ACHN (cell line): ENCODE measurements at places on chromosomes 1 and 21.

GRCh38 chr1:234627009-234627950 is 17.3 kb upstream of the IRF2BP2 start:
- DNase-seq, result no peak

DNA sequence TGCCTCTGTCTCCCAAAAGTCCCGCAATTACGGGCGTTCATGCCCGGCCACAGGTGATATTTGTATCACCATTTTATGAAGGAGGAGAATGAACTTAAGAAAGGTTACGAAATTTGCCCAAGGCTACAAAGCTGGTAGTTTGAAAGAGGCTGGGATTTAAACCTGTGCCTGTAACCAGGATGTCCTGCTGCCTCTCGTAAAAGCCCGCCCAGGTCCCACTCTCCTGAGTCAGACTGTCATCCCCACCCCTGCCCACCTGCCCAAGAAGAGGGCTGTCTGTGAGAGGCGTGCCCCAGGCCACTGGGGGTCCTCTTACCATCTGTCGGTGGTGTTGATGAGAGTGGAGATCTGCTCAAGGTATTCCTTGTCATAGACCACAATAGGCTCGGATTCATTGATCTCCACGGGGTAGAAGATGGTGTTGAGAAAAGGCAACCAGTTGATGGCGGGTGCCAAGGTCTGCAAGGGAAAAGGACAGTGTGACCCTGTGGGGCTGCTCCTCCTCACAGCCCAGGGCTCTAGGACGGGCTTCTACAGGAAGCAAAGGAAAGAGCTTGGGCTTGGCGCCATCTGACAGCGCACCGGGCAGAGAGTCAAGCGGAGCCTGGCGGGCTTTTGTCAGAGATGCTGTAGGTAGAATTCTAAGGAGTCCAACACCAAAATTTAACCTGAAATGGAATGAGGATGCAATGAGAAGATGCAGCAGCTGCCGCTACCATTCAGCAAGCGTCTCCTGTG is 43.2 kb downstream of the ECE1 start:
- DNase-seq, result no peak

DNA sequence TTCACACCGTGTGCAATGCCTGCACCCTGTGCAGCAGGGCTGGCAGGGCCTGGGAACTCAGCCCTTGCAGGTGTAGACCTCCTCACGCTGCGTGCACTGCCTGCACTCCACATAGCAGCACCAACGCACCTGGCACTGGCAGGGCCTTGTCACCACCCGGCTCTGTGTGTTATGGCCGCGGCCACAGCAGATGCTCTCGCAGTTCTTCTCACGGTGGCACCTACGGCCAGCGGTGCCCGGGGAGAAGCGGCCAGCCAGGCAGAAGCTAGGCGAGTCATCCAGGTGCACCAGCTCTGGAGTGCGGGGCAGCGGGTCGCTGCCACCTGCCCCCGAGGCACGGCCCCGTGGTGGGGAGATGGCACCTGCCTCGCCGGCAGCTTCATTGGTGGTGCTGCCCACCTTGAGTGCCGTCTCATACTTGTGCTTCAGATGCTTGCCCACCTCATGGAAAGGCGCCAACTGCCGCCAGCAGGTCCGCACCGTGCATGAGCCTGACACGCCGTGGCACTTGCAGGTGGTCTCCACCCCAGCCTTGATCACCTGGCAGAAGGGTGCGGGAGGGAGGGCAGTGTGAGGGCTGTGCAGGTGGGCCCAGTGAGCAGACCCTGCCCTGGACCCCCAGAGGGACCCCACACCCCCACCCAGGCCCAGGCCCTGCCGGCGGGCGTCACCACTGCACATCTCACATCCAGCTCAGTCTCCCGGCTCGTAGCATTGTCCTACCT is 26.1 kb downstream of the WNT9A start:
- DNase-seq, result no peak

GRCh38 chr1:94309216-94309615 is 71.8 kb upstream of the ARHGAP29 start:
- no peak for DNase-seq

DNA sequence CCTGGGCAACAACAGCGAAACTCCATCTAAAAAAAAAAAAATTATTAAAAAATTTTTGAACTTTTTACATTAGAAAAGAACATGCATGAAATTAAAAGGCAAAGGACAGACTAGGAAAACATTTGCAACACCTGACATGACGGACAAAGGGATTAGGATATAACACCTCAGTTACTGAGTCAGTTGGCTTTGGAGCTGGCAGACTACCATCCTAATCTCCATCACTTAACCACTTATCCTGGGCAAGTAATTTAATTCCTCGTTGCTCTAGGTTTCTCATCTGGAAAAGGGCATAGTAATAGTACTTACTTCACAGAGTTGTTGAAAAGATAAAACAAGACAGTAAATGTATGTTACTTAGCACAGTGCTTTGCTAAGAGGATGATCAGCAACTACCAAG is 11.9 kb downstream of the HECTD3 start:
- DNase-seq, result no peak

DNA sequence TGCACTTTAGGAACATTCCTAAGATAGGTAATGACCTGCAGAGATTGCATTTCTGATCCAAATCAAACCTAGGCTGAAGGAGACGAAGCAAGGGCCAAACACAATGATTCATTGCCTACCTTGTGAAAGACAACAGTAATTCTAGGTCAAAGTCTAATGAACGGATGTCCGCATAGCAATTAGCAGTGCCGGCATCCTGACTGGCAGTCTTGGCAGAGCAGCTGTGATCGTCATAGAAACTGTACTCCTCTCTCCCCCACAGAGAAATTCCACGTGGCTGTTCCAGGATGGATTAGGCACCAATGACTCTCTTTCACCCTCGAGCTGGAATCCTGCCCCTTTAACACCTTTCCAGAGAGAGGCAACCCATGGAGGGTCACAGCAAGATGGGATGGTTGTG is 28.9 kb upstream of the VAV3 start:
- DNase-seq, result no peak

GRCh38 chr1:118254491-118255425 is 69.7 kb upstream of the SPAG17 start:
- DNase-seq, result no peak
